ENCODE measurements at places on chromosomes 4 and X.

- peak; percentile 4 for DNase-seq
Observed at GRCh38 chr4:161252520-161253141, 911.2 kb downstream of the FSTL5 start.

- no peak for DNase-seq
Observed at GRCh38 chrX:5068550-5068949, 1160.1 kb downstream of the NLGN4X start.

- peak; percentile 55 for DNase-seq
Observed at GRCh38 chr4:152951348-152951747, 15.2 kb downstream of the FHDC1 start.

- DNase-seq, result peak; percentile 95
Observed at GRCh38 chr4:5747738-5748375, 36.9 kb downstream of the EVC start.

- DNase-seq, result peak; percentile 66
Observed at GRCh38 chr4:14695095-14695845, 307.0 kb upstream of the CPEB2 start.

Measured in fibroblast of lung (primary cell).